Choroid plexus epithelial cell (primary cell): ENCODE measurements at places on chromosomes 6 and 20.

DNA sequence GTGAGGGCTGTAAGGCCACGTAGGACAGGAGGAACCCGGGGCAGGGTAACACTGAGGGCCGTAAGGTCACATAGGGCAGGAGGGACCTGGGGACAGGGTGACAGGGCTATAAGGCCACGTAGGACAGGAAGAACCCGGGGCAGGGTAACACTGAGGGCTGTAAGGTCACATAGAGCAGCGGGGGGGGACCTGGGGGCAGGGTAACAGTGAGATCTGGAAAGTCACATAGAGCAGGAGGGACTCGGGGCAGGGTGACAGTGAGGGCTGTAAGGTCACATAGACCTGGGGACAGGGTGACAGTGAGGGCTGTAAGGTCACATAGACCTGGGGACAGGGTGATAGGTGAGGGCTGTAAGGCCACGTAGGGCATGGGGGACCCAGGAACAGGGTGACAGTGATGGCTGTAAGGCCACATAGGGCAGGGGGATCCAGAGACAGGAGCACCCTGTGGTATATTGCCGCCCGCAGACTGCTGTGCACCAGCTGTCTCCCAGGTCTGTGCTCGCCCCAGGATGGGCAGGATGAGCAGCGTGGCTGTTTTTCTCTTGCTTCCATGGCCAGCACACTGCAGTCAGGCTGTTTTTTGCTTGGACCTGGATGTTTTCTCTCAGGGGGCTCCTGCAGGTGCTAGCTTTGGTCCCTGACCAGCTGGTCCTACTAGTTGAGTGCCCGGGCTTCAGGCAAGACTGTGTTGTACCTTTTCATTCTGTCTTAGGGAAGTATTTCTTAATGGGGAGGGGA lies 55.7 kb downstream of the SYTL3 start:
- DNase-seq = no peak

DNA sequence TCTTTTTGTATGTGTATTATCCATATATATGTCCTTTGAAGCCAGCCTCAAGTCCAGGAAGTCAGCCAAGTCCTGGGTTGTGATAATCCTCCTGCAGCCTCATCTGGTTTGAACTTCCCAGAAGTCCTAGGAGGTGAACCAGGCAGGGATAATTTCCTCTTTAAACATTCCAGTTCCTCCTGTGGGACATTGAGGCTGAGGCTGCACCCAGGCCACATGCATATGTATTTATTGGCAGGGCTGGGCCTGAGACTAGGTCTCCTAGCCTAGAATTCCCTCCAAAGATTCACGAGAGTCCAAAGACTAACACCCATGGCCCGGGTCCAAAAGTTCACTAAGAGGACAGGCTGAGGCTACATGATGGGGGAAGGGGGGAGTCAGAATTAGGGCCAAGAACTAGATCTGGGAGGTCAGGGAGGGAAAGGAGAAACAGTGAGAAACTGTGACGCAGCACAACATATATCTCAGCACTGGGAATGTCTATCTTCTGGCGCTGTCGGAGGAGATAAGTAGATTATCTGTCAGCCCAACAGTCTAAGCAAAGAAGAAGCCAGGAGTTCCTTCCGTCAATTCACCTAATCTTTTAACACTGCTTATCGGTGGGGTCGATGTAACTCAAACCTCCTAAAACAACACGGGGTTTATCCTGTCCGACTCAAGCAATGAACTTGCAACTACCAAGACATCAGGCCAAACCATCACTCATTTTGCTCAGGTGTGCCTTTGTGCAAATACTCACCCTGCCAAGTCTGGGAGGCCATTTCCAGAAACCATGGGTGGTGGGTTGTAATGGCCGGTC lies 43.3 kb downstream of the SNX5 start:
- DNase-seq = no peak

- peak; percentile 64 for DNase-seq
These were observed 45.9 kb downstream of the PLAGL1 start for GRCh38 chr6:143961886-143962878.

DNA sequence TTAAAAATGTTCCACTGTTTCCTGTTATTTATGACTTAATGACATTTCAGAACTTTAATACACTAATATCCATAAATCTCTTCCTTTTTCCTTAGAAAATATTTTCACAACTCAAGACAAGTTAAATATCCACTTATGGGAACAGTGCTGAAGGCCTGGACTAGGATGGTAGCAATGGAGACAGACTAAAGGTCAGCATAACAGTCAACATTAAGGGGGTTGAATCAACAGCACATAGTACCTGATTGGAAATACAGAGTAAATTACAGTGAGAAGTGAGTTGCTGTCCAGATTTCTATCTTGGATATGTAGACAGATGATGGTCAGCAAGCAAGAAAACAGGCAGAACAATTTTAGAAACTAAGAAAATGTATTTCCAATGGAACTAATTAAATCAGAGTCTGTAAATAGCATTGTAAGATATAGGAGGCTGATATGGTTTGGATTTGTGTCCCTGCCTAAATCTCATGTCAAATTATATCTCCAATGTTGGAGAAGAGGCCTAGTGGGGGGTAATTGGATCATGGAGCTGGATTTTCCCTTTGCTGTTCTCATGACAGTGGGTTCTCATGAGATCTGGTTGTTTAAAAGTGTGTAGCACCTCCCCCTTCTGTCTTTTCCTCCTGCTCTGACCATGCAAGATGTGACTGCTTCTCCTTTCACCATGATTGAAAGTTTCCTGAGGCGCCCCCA lies 682.7 kb downstream of the MAFB start:
- no peak for DNase-seq

GRCh38 chr6:70717038-70717801 lies 49.5 kb downstream of the SMAP1 start:
- no peak for DNase-seq

DNA sequence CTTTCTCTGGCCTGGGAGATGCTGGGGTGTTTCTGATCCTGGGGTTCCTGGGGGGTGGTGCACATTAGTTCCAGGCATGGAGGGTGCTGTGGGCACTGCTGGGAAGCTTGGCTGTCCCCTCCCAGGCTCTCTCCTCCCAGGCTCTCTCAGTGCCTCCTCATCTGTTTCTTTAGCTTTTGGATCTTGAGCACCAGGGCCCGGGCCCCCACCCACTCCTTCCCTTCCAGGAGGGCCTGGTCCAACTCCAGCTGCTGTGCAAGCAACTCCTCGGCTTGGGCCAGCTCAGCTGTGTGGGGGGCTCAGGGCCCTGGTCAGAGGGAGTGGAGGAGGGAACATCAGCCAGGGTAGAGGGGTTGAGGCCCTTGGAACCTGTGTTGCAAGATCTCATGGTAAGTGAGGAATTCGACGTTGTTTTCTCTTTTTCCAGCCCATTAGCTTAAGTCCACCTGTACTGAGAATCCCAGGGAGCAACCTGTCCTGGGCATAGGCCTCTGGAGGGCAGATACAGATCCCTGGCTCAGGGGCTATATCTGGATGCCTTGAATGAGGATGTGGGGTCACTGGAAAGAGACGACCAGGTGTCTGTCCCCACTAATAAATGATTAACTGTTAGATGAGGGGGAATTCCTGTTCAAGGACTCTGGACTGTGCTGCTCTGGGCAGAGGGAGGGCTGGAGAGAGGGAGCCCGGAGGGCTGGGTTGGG lies 34.5 kb upstream of the HLA-A start:
- DNase-seq = no peak

DNA sequence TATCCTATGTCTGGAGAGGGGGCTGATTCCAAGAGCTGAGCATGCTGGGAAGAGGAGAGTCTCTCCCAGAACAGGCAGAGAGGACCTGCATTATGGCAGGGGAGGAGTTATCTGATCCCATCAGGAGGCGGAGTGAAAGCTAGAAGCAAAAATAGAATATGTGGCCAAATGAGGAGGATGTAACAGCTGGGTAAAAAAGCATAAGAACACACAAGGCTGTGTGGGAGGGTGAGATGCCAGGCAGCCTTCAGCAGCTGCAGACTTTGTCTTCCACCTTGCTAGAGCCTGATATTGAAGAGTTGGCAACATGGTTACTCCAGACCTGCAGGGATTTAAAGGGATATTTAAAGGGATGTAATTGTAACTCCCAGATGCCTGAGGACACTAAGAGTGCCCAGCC lies 167.1 kb downstream of the PTPRT start:
- no peak for DNase-seq

GRCh38 chr6:80348263-80348662 lies 241.8 kb downstream of the BCKDHB start:
- DNase-seq = peak; percentile 80

- peak; percentile 68 for DNase-seq
These were observed 6.7 kb downstream of the TGIF2 start for GRCh38 chr20:36579996-36580545.

DNA sequence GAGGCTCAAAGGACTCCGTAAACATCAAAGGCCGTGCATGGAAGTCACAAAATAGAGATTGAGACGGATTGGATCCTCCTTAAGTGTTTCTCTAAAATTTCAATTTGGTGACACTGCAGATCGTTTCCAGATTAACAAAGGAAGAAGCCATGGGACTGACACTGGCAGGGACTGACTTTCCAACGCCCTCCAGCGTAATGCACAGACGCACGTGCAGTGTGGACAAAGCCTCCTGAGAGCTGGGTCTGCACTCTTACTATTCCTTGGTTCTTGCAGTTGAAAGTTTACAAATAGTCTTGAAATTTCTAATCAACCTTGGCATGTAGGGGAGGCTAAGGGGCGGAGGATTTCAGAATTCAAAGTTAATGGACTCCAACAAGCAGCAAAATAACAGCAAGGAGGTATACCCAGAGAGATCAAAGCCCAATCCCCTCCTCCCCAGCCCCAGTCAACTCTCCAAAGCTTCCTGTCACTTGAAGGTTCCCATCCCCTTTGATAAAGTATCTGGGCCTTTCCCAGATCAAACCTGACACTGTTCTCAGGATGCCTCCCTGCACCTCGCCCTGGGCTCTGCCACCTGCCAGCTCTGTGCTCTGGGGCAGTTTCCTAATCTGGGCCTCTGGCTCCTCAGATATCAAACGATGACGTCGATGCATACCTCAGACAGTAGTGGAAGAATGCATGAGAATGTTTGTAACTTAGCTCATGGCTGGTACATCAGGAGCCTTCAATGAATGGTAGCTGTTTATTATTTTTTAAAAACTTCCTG lies 106.5 kb upstream of the TRAF3IP2 start:
- peak; percentile 95 for DNase-seq

DNA sequence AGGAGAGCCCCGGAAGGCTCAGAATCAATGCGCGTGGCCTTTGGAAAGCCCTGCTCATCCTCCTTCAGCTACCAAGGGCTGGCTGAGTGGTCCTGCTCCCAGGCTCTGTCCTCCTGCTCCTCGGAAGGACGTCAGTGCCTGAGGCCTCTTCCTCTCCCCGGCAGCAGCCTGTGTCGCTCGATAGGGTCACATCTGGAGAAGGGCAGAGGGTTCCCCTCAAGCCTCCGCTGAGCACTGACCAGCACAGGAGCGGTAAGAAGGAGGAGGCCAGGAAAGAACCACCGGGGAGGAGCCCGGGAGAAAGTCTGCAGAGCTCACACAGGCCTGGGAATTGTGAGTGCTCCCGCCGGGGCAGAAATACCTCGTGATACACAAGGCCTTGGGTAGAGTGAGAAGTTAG lies 21.2 kb downstream of the KIF25 start:
- DNase-seq = no peak

DNA sequence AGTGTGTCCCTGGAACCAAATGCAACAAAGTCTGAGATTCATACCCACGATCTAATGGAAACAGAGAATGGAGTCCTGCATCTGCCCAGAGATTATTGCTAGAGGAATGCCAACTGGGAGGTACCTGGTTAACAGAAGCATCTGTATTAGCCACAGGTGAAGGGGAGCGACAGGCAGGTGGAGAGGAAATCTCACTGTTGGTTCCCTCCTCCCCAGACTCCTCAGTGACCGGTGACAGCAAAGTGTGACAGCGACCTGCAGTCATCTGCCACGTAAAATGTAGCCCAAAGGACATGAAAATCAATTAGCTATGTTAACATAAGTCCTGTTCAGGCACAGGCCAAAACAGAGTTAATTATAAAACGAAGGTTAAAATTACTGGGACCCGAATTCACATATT lies 336.6 kb downstream of the SYNE1 start:
- no peak for DNase-seq
